ENCODE measurements at places on chromosomes 16 and 17.

DNA sequence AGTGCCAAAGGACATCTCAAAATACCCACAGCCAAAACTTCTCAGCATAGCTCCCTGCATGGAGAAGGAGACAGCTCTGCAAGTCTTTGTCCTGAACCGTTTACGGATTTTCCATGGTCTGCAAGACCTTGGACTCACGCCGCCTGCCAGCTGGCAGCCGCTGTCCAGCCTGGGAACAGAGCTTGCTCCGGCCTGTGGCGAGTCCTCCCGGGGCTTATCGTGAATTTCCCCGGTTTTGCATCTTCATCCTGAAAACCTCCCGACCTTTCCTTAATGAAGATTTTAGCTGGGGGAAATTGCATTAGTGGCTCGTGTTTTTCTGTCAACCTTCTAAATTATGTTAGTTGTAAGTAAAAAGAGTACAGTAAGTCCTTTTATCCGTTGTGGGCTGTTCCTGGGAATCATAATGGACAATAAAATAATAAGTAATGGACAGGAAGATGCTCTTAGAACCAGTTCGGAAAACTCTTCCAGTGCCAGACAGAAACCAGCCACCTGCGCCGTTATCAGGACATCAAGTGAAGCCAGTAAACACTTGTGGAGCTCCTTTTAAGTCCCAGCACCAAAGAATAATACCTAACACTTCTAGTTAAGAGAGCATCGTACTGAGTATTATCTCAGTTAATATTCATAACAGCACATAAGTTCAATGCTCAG lies 112.4 kb upstream of the NOL11 start:
- DNase-seq: no peak

GRCh38 chr17:27495460-27495859 lies 39.2 kb downstream of the KSR1 start:
- DNase-seq: no peak

- no peak for DNase-seq
Measured at GRCh38 chr17:56593086-56593645, 333 bp upstream of the NOG start.

- no peak for DNase-seq
Measured at GRCh38 chr16:80345701-80346100, 195.1 kb upstream of the DYNLRB2 start.

DNA sequence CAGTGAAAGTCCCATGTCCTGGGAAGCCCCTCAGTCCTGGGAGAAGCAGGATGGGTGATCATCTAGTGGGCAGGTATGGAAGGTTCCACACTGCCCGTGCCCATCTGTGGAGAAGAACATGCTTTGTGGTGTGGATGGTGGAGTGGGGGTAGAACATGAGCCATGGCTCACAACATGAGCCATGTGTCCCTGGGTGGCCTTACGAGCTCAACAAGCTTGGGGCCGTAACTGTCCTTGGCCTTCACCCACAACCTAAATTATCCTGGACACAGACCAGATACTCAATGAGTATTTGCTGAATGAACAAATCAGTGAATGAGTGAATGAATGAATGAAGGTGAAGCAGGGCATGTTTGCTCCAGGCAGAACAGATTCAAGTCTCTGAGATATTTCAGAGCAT lies 13.5 kb downstream of the SOX8 start:
- DNase-seq: no peak

- DNase-seq: no peak
Measured at GRCh38 chr16:19559242-19559910, 3.9 kb downstream of the VPS35L start.

GRCh38 chr16:23857256-23857880 lies 21.6 kb downstream of the PRKCB start:
- DNase-seq: no peak

GRCh38 chr16:68444056-68444657 lies 4.2 kb downstream of the SMPD3 start:
- no peak for DNase-seq

- no peak for DNase-seq
Measured at GRCh38 chr16:12119037-12119436, 142.5 kb downstream of the SNX29 start.

GRCh38 chr17:1612400-1612799 lies 16.2 kb downstream of the SLC43A2 start:
- DNase-seq: no peak

DNA sequence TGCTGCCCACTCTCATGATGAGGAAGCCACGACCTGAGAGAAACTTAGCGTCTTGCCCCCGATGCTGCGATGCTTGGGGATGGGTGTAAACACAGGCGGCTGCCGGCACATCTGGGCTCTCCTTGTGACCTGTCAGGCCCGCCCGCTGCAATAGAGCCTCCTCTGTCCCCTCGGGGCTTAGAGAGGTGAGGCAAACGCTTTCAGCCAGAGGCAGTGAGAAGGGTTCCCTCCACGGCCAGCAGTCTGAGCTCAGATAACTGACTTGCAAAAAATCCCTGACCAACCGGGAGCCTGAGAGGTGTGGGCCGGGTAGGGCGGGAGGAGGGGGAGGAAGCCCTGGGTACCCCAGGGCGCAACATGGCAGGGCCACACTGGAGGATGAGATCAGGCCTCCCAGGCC lies 260.6 kb downstream of the C16orf95 start:
- no peak for DNase-seq

GRCh38 chr16:75086281-75086680 lies 30.3 kb downstream of the LDHD start:
- DNase-seq: no peak

DNA sequence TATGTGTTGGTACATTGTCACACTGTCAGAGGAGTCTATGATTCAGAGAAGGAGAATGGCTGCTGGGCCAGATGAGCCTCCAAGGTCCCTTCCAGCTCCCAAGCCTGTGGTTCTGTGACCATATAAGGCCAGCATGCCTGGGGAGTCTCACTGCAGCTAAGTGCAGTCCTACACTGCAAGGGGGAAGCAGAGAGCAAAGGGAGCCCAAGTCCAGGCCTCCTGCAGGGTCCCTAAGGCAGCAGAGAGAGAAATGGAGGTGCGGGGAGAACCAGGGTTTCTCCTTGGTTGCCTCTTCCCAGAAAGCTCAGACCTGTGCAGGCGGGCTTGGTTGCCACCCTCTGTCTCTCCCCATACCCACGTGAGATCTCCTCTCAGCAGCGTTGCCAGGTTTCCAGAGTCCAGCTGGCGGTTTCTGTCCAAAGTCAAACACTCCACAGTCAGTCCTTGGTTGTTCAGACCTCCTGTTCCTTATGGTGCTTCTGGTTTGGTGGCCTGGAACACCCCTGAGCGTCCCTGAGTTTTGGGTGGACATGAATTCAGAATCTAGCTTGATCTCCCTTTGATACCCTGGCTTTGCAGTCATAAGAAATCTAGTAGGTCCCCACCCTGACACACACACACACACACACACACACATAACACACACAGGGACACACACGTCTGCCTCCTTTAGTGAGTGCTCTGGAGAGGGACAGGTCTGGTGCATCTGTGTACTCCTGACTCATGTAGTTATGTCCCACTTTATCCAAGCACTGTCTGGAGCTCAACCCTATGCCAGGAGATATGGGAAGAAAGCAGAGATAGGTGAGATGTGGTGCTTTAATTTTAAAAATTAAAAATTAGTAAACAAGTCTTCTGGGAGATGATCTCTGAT lies 78.8 kb downstream of the GNAO1 start:
- no peak for DNase-seq

DNA sequence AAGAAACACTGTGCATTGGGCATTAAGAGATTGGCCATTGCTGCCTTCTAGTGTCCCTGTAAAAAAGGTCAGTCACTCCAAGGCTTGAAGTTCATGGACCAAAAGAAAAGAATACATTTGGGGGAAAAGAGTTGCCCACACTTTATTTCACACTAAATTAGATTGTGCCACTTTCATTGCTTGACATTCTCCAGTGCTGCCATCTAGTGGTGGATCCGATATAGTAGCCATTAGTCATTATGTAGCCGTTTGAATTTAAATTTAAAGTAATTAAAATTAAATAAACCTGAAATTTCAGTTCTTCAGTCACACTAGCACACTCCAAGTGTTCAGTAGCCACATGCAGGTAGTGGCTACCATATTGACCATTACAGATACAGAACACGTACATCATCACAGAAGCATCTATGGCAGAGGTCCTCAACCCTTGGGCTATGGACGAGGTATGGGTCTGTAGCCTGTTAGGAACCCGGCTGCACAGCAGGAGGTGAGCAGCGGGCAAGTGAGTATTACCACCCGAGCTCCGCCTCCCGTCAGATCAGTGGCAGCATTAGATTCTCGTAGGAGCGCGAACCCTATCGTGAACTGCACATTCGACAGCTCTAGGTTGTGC lies 21.9 kb upstream of the CDH5 start:
- DNase-seq: no peak

DNA sequence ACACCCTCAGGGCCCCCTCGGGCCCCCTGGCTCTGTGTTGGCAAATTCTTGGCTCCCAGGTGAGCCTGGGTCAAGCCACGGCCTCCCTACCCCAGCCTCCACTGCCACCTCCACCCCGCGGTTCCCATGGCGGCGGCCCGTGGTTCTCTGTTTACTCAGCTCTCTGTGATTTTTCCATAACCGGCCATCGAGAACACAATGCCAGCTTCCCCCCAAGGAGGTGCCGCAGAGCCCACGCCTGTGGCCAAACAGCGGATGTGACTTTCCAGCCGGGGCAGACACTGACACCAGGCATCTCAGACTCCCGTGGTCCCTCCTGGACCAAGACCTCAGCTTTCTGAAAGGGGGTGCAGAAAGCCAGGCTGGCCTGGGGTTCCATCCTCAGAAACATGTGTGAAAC lies 21.6 kb upstream of the ATP2A3 start:
- DNase-seq: no peak

GRCh38 chr17:49848019-49848473 lies at the start of gene TAC4:
Gene TAC4, minus strand, starts transcription at chr17:49848069. Its CDS starts 52 bp downstream, at chr17:49848017.
- DNase-seq: no peak

DNA sequence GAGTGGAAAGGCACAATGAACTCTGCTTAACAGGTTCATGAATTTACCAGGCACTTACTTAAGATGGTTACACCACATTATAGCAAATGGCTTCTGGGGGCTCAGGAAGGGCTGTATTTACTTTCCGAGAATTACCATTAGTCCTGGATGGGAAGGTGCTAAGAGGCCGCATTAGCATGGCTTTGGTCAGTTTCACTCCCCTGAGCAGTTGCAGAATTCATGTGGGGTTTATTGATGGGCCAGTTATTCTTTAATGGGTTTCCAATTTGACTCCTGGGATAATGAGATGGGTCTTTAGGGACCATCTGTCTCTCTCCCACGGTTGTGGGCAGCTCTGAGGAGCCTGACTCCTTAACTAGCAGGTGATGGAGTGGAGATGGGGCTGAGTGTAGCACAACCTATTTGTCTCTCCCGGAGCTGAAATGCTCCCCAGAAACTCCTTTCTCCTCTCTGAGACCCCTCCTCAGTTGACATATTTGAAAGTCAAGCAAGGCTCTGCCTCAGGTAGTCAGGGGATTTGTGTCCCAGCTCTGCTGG lies 652.5 kb downstream of the HS3ST4 start:
- no peak for DNase-seq

DNA sequence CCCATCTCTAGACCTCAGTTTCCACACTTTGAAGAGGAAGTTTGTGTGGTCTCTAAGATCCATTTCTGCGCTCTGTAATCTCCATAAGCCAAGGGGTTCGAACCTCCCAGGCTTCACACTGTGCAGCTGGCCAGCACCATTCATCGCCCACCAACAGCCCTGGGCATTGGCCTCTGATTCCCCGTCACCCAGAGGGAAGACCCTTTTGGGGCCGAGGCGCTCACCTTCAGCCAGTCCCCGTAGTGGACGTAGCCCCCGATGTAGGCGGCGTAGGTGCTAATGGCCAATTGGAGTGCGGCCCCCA lies 678 bp downstream of the TMEM101 start:
- DNase-seq: no peak

GRCh38 chr16:3525951-3526350 lies 25.1 kb downstream of the CLUAP1 start:
- DNase-seq: no peak

- DNase-seq: no peak
Measured at GRCh38 chr16:52568983-52569690, 22.2 kb upstream of the TOX3 start.

DNA sequence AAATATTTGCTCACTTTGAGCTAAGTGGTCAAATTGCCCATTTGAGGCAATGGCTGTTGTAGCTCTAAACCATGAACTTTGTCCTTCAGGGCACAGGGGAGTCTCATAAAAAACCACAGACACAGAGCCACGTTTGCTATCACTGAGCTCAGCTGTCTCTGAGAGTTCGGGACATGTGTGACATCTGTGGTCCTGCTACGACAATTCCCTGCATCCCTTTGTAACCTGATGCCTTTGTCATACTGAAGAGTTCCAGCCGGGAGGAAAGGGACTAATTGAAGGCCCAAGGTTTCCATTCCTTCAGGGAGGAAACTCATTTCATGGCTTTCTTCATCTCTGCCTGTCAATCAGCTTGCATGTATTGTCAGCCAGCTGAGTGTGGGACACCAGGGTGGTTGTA lies 599.4 kb upstream of the CDH5 start:
- DNase-seq: no peak

- DNase-seq: no peak
Measured at GRCh38 chr17:68829211-68829610, 126.0 kb downstream of the ABCA8 start.

- DNase-seq: no peak
Measured at GRCh38 chr16:66116163-66117002, 250.1 kb upstream of the CDH5 start.

- no peak for DNase-seq
Measured at GRCh38 chr17:1566505-1567199, 4.1 kb upstream of the PITPNA start.

DNA sequence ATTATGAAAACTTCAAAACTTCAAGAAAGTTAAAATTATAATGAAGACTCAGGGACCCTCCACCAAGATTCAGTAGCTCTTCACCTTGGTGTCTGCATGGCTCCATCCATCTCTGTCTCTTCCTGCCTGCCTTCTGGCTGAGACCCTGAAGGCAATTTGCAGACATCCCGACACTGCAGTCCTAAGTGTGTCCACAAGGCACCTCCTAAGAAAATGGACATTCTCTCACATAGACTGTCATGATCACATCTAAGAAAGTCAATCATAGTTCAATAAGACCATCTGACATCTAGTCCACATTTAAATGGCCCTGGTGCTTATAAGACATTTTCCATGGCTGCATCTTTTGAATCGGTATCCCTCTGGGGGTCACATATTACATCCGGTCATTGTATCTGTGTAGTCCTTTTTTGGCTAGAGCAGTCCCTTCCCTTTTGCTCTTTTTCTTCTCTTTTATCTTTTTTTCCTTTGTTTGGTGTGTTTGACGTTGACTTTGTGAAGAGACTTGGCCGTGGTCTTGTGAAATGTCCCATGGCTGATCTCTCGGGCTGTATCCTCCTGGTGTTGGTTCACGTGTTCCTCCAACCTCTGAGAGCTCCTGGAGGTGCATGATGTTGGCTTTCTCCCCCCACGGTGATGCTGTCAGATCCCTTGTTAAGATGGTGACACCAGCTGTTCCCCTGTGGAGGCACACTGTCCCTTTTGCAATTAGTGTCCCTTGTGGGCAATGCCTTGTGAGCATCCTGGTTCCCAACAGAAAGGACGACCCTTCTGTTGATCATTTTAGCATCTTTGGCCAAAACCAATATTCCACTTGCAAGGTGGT lies 5.0 kb upstream of the TNFRSF13B start:
- no peak for DNase-seq
